Osteocyte (in vitro differentiated cells): ENCODE measurements at places on chromosomes 12 and 14. TPM values are rescaled to one million over a fixed set of nuclear protein-coding genes. Genes with fewer than 3 reads are reported as not detected.

CEP170B gene
- total RNA-seq: 26.4 and 26.5 TPM in 2 replicates

LMNTD1 gene
- total RNA-seq: not detected in 2 replicates

KCNJ8 gene
- total RNA-seq: 0.24 and 0.59 TPM in 2 replicates

IQSEC3 gene
- 0.37 and 0.56 TPM in 2 replicates for total RNA-seq

TAS2R42 gene
- total RNA-seq: not detected in 2 replicates

TMEM132C gene
- total RNA-seq: not detected in 2 replicates

CMKLR1 gene
- total RNA-seq: 47.5 and 48.5 TPM in 2 replicates

CLEC4C gene
- not detected in 2 replicates for total RNA-seq

CATSPERB gene
- total RNA-seq: not detected in 2 replicates

KRT82 gene
- total RNA-seq: not detected in 2 replicates

RNASE3 gene
- total RNA-seq: not detected in 2 replicates

AVPR1A gene
- total RNA-seq: 1.7 TPM in 2 replicates

TMEM63C gene
- 0.11 and 0.39 TPM in 2 replicates for total RNA-seq

KRT72 gene
- total RNA-seq: not detected in 2 replicates

ZNF384 gene
- 66.6 and 68.3 TPM in 2 replicates for total RNA-seq

LTBP2 gene
- 377 and 379 TPM in 2 replicates for total RNA-seq
